ENCODE measurements at places on chromosomes 2 and 18. TPM values are rescaled to one million over a fixed set of nuclear protein-coding genes. Genes with fewer than 3 reads are reported as not detected.

Gene ACMSD
- not detected for total RNA-seq

Gene RGPD3
- 0.36 TPM for total RNA-seq

Gene NT5DC4
- not detected for total RNA-seq

Gene NEDD4L
- total RNA-seq = 52.0 TPM

Gene IL37
- not detected for total RNA-seq

Gene PROKR1
- total RNA-seq = not detected

Gene ZNG1B
- total RNA-seq = 36.7 TPM

Gene ANKRD44
- total RNA-seq = 37.1 TPM

Gene ABCG5
- total RNA-seq = not detected

Gene ALPI
- not detected for total RNA-seq

Gene ALK
- 1.5 TPM for total RNA-seq

Gene SLC39A10
- total RNA-seq = 6.1 TPM

Gene ENOSF1
- total RNA-seq = 37.5 TPM

Gene NAT8
- not detected for total RNA-seq

Gene NBEAL1
- total RNA-seq = 39.1 TPM

Gene TTN
- total RNA-seq = 6.7 TPM

Gene SLC8A1
- total RNA-seq = 229 TPM

Gene CHRNG
- total RNA-seq = not detected

Gene TRABD2A
- 0.36 TPM for total RNA-seq

Gene CD8B2
- not detected for total RNA-seq

Gene SP9
- total RNA-seq = not detected

Gene CPS1
- total RNA-seq = 0.99 TPM

Gene ARHGEF4
- 18.5 TPM for total RNA-seq

Gene RAD51AP2
- total RNA-seq = 0.16 TPM

Gene SPATA3
- not detected for total RNA-seq

Gene NYAP2
- not detected for total RNA-seq

Gene RUFY4
- total RNA-seq = 0.55 TPM

Gene SLC5A7
- total RNA-seq = 2.9 TPM

Gene SP140
- 2.1 TPM for total RNA-seq

Gene ASB1
- 16.7 TPM for total RNA-seq

Gene ABHD1
- total RNA-seq = not detected

Gene LRP1B
- 0.81 TPM for total RNA-seq

Gene TFPI
- 78.8 TPM for total RNA-seq

Gene TDRD15
- total RNA-seq = not detected

Gene RALBP1
- total RNA-seq = 84.7 TPM

Gene MBOAT2
- 15.3 TPM for total RNA-seq

Gene NEURL3
- not detected for total RNA-seq

Gene LYPD6
- 2.0 TPM for total RNA-seq

Gene CDK15
- 0.81 TPM for total RNA-seq

Gene ARL6IP6
- 16.8 TPM for total RNA-seq

Gene KIAA2012
- total RNA-seq = 0.83 TPM

Gene LYG1
- total RNA-seq = 1.2 TPM

Gene RAPGEF4
- total RNA-seq = 3.7 TPM

Gene DSG4
- not detected for total RNA-seq
